ENCODE measurements at places on chromosomes 16 and 17.

GRCh38 chr16:64969221-64969620 is 152.6 kb downstream of the CDH11 start:
- DNase-seq, result no peak

DNA sequence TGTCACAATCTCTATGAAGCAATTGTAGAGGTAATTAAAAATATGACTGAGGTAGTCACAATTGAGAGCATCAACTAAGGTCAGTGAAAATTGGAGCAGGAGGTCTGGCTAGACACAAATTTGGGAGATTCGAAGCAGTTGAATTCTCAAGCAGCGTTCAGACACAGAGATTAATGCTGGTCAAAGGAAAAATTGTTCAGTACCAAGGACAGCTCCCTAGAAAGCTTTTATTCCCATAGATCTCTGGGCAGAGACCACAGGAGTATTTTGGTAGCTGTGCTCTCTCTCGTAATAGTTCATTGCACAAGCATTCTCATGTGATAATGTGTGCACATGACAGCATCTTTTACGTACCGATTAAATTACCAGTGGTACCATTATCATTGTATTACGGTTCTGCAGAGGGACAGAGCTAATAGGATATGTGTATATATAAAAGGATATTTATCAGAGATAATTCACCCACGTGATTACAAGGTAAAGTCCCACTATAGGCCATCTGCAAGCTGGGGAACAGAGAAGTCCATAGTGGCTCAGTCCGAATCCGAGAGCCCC is 387.5 kb upstream of the HSBP1 start:
- no peak for DNase-seq

DNA sequence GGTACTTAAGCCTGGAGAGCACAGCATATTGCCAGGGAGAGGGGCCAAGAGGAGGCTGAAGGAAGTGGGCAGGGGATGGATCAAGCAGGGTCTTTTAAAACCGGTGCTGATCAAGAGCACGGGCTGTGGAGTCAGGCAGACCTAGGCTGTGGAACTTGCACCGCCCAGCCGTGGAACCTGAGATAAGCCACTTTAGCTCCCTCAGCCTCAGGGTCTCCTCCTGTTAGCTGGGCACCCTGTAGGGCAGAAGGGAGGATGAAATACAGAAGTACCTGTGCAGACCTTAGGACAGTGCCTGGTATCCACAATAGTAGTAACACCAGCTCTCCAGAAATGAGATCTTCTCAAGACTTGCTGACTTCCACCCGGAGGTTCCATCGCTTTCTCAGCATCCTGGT is 9.3 kb downstream of the ODAD4 start:
- DNase-seq, result no peak

- no peak for DNase-seq
These were observed 7.2 kb downstream of the GRIN2C start for GRCh38 chr17:74852237-74853047.

GRCh38 chr16:19837984-19838707 is 46.5 kb downstream of the GPRC5B start:
- no peak for DNase-seq

GRCh38 chr17:50151937-50152547 is 1.6 kb upstream of the PPP1R9B start:
- peak; percentile 26 for DNase-seq

GRCh38 chr17:47843391-47843730 is 2.3 kb upstream of the SCRN2 start:
- DNase-seq, result no peak

DNA sequence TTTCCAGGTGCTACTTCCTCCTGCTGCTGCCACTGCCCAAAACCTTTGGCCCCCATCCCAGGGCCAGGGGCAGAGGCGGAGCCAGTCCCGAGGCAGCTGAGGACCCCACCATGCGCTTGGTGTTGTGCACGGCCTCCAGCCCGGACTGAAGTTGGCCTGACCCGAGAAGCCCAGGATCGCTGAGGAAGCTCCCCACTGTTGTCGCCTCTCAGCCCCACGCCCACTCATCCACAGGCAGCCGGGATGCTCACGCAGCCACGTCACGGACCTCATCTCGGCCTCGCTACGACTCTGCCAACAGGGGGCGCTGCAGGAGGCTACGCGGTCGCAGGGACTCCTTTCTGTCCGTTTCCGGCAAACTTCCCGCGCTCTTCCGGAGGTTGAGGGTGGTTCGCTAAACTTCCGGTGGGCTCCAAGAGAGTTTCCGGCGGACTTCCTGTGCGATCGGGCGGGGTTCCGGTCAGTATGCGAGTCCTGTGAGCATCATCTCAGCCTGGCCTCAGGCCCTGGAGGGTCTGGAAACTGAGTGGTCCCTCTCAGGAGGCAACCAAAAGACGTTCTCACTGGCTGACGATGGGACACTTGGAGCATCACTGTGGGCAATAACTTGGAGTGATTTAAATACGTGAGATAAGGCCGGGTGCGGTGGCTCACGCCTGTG is 12.4 kb downstream of the ZG16B start:
- DNase-seq, result no peak

DNA sequence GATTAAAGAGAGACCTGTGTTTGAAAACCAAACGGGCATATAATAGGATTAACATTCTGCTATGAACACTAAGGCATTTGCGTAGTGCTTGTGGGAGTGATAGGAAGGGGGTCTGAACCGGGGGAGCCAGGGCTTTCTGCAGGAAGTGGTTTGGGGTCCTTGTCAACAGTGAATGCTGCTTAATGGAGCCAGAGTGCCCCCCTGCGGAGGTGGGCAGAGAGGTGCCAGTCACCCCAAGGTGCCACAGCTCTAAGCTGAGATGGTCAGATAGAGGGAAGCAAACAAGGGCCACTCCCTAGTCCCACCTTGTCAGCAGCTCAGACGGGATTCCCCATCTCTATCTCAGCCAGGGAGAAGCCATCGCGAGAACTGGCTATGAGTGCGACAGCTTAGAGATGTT is 17.7 kb downstream of the NAA60 start:
- no peak for DNase-seq

GRCh38 chr16:27446721-27447120 is 44.7 kb downstream of the IL21R start:
- DNase-seq, result no peak

GRCh38 chr17:41965694-41966462 is 717 bp upstream of the CNP start:
- DNase-seq, result no peak

DNA sequence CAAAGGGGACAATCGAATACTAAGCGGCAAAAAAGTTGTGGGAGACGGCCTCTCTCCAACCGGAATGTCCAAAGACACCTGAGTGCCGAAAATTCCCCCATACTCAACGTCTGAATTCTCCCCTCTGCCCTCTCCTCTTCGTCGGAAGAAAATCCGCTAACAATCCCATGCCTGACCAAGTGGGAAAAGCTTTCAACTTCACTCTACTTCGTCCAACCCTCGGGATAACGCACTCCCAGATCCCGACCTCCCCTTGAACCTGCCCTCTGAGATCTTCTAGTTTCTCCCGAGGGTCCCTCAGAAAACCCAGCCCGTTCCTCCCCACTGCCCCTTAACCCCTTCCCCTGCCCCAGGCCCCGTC is 961 bp downstream of the AMFR start:
- no peak for DNase-seq

GRCh38 chr16:11725457-11725856 is 17.2 kb downstream of the TXNDC11 start:
- DNase-seq, result no peak

- DNase-seq, result no peak
These were observed 45.0 kb upstream of the NACA2 start for GRCh38 chr17:61635913-61636432.

GRCh38 chr17:29303386-29303785 is 9.4 kb upstream of the NUFIP2 start:
- DNase-seq, result no peak

Measured in cerebellar nuclear complex (tissue), 1 donor.